ENCODE measurements at places on chromosomes 11 and 22. TPM values are rescaled to one million over a fixed set of nuclear protein-coding genes. Genes with fewer than 3 reads are reported as not detected.

Gene OR5AL1
- total RNA-seq, result not detected

Gene CDC45
- total RNA-seq, result 2.6 TPM

Gene MMP27
- total RNA-seq, result 0.11 TPM

Gene OR52A1
- total RNA-seq, result not detected

Gene SMC1B
- not detected for total RNA-seq

Gene MFNG
- total RNA-seq, result 5.6 TPM

DNA sequence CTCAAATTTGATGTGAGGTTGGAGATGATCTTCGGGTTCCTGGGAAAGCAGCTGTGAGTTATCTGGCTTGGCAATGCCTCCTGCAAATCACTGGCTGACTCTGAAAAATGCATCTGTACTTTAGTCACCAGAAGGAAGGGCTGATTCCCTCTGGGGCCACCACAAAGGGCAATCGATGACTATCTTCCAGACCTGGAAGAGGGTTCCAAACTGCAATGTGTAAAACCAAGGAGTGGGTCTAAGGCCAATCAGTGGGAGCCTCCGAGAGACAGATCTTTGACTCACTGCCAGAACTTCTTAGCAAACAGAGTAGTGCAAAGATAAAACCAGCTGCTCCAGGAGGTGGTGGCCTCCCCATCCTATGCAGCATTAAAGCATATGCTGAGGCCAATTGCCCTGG, 29.1 kb upstream of the PAK1 start:
- no peaks in the 10 kb centered on the region for H3K27me3 ChIP-seq
- no peak overlapping the region for H3K27ac ChIP-seq
- H3K4me3 ChIP-seq, result no peak overlapping the region
- DNase-seq, result no peak

DNA sequence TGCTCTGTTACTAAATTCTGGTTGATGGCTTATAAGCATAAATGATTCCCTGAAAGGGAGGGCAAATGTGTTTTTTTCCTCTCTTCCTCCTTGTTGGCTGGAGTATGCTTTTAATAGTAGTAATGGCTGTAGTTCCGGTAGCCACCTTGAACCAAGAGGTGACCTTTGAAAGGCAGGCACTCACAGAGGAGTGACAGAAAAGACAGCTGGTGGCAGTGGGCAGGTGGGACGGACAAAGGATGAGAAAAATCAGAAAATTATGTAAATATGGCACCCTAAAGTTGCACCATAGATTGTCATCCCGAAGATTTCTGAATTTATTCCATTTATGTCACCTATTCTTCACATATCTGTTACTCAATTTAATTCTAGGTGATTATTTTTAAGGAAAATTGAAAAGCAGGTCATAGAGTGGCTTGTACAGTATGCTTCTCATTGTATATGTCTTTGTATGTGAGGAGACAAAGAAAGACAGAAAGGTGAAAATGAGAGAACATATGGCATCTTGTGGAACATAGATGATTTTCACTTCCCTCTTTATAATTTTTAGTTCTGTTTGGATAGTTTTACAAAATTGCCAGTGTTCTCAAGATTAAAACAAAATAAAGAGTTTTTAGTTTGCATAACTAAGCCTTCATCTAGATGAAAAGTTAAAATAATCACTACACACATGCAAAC, 17.0 kb downstream of the CASP12 start:
- no peaks in the 10 kb centered on the region for H3K36me3 ChIP-seq
- no peak for DNase-seq
- H3K27ac ChIP-seq, result no peak overlapping the region
- H3K4me1 ChIP-seq, result no peaks in the 10 kb centered on the region
- no peak overlapping the region for H3K4me3 ChIP-seq
- no peaks in the 10 kb centered on the region for H3K27me3 ChIP-seq

DNA sequence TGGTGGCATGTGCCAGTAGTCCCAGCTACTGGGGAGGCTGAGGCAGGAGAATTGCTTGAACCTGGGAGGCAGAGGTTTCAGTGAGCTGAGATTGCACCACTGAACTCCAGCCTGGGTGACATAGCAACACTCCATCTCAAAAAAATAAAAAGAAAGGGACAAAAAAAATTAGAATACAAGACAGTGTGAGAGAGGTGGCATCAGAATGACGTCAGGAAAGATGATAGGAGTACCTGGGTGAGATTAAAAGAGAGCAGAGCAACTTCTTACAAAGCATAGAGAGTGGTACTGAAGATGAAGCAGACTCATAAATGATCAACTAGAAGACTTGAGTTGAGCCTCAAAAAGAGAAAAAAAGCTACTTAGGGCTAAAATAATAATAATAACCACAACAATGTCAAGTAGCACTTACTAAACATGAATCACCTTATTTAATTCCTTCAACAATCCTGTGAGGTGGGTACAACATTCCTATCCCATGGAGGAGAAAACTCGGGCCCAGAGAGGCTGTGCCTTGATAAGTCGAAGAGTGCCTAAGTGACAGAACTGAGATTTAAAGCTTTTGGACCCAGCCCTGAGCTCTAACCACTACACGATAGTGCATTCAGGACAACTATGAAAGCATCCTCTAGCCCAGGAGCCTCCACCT, 5.2 kb upstream of the SLN start:
- H3K36me3 ChIP-seq, result no peaks in the 10 kb centered on the region

DNA sequence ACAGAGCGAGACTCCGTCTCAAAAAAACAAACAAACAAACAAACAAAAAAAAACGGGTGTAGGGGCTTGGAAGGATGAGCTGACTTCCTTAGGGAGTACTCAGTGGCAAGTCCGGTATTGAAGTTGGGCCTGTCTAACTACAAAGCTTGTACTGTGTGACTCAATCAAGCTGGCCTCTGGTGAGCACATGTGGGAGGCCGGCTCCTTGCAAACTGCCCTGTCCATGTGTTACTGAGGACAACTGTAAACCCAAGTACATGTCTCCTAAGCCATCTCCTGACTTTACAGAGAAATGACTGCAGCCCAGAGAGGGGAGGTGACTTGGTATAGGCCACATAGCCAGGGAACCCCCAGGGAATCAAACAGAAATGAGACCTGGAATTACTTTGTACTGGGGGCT, 11.6 kb downstream of the RIBC2 start:
- H3K4me3 ChIP-seq, result no peak overlapping the region
- no peaks in the 10 kb centered on the region for H3K4me1 ChIP-seq
- H3K27me3 ChIP-seq, result no peaks in the 10 kb centered on the region
- H3K36me3 ChIP-seq, result no peaks in the 10 kb centered on the region
- DNase-seq, result peak; percentile 13

DNA sequence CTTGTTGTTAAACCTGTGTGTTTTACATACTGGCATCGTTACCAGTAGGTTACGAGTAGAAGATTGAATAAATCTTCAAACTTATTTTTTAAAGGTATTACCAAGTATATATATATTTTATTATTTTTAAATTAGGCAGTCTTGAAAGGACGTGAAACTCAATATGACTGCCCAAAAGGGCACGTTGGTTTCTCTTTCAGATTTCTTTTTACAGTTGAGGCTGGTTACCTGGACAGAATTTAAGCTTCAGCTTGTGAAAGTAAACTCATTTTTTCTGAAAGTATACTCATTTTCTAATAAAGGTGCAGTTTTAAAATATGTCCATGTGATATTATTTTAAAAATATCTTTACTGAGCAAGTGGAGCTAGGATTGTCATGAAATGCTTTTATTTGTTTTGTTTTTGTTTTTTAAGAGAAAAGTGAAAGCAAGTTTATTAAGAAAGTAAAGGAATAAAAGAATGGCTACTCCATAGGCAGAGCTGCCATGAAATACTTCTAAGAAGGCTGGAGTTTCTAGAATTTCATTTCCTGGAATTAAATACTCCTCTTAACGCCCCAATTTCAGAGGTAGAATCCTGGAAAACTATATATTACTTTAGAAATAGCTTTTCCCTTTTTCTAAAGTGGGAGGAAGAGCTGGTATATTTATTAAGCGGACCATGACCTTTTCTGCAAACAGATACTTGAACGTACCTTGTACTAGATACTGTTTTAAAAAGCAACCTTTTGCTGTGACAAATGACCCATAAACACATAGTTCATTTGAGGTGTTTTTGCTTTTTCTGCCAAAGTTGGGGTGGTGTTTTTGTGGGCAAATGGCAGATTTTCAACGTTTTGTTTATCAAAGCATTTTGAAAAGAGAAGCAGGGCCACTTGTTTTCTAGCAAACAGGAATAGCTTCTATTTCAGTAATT, 1.9 kb downstream of the FBXO7 start:
- H3K4me3 ChIP-seq, result peak overlapping the region; percentile 89
- no peaks in the 10 kb centered on the region for H3K36me3 ChIP-seq
- H3K27ac ChIP-seq, result peak overlapping the region; percentile 99
- peaks cover 37% of the 10 kb centered on the region for H3K4me1 ChIP-seq

DNA sequence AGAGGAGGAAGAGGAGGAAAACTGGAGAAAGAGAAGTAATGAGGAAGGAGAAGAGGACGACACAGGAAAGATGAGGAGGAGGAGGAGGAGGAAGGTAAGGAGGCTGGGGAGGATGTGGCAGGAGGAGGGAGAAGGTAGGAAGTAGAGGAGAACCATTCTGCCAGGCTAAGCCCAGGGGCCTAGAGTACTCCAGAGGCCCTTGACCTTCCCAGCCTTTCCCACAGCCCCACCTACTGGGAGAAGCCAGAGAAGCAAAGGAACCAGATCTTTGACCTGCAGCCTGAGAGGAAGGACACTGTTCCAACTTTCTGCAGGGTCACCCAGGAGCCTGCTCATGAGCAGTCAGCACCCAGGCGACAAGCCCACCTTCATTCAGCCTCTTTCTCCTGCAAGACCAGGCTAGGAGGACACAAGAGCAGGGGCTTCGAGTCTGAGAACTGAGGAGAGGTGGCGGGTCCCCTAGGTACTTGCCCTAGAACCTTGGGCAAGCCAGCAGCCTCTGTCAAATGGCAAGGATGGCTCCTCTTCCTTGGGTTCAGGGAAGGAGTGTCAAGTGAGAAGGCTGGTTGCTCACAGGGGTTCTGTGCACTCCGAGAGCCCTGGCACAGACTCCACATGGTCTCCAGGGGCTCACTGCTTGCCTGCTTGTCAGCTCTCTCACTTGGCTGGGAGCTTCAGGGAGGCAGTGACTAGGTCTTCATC, 27.9 kb upstream of the OAF start:
- peaks cover 9% of the 10 kb centered on the region for H3K4me1 ChIP-seq
- peak overlapping the region; percentile 59 for H3K4me3 ChIP-seq
- peak overlapping the region; percentile 85 for H3K27ac ChIP-seq
- DNase-seq, result peak; percentile 78

DNA sequence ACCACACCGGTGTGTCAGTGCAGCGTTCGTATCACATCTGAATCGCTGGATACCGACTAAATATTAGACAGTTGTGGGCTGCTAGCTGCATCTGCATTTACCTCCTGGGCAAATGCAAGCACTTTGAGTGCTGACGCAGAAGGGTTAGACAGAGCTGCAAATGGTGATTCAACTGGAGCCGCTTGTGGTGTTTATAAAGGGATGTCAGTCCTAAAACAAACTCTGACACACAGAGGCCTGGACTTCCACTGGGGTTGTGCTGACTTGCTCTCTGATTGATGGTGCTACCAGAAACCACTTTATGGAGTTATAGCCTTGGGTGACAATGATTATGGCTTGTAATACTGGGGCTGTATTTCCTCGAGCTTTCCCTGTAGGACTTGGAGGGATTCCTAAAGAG, 374.4 kb downstream of the NTM start:
- H3K27ac ChIP-seq, result no peak overlapping the region
- no peaks in the 10 kb centered on the region for H3K4me1 ChIP-seq
- no peak overlapping the region for H3K4me3 ChIP-seq
- no peak for DNase-seq
- H3K36me3 ChIP-seq, result no peaks in the 10 kb centered on the region

DNA sequence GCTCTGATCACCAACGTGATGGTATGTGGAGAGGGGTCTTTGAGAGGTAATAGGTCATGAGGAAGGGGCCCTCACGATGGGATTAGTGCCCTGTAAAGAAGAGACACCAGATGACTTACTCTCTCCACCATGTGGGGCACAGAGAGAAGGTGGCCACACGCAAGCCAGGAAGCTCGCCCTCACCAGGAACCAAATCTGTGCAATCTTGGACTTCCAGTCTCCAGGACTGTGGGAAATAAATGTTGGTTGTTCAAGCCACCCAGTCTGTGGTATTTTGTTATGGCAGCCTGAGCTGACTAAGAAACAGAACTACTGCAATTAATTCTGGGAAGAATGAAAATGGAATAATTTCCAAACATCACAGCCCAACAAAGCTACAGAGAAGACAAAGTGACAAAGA, 117.5 kb downstream of the SNX19 start:
- no peaks in the 10 kb centered on the region for H3K27me3 ChIP-seq
- no peak for DNase-seq
- no peaks in the 10 kb centered on the region for H3K36me3 ChIP-seq
- no peak overlapping the region for H3K4me3 ChIP-seq
- H3K4me1 ChIP-seq, result no peaks in the 10 kb centered on the region

DNA sequence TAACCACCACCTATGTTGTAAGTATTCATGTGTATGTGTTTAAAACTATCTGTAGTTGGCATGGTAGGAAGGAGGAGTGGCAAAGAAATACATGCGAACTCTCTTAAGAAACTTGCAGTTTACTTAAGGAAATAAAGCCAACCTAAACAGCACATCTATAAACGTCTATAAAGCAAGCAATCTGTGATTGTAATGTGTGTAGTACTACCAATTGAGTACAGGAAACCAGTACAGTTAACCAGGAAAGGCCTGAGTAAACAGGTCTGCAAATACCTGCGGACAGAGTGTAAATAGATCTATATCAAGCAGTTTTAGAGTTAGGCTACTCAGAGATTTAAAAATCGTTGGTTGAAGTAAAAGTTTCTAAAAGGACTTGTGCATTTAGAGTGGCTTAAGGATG, 59.5 kb upstream of the AMOTL1 start:
- DNase-seq, result no peak
- no peaks in the 10 kb centered on the region for H3K27me3 ChIP-seq
- H3K36me3 ChIP-seq, result no peaks in the 10 kb centered on the region
- H3K4me3 ChIP-seq, result no peak overlapping the region

DNA sequence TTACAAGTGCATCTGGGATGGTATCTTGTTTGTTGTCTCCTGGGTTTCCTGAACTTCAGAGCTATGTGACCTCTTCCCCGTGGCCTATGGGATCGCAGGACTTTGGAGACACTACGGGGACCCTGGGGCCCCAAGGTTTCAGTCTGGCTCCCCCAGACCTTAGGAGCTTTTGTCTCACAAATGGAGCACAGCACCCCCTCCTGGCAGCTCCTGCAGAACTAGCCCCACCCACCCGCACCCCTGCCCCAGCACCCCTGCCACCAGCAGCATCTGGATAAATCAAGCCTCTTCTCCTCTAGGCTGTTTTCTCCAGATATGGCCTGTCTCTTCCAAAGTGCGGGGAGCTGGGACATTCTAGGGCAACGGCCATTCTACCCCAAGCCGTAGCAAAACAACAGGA, 10.4 kb downstream of the RCOR2 start:
- H3K36me3 ChIP-seq, result peaks cover 48% of the 10 kb centered on the region
- DNase-seq, result no peak
- no peak overlapping the region for H3K27ac ChIP-seq
- H3K4me1 ChIP-seq, result no peaks in the 10 kb centered on the region
- no peak overlapping the region for H3K4me3 ChIP-seq

DNA sequence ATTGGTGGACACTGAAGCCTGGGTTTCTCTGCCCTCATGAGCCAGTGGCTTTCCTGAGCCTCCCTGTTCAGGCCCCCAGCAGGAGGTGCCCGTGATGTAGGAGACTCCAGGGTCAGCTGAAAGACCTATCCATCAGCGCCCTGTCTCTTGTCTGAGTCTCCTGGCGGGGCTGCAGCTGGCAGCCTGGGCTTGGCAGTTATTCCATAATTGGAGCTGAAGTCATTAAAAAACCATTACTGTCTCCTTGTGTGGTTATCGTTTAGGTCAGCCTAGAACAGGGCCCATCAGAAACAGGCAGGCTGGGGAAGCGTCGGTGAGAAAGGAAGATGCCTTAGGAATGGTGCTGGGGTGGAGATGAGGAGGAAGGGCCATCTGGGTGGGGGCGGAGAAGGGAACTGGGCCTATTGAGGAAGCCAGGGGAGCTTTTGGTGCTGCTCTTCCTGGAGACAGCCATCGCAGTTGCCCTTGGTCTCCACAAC, 5.0 kb downstream of the TUB start:
- no peak for DNase-seq
- H3K4me1 ChIP-seq, result no peaks in the 10 kb centered on the region
- H3K36me3 ChIP-seq, result no peaks in the 10 kb centered on the region
- no peak overlapping the region for H3K4me3 ChIP-seq
